Nucleus accumbens (tissue), 56 donors: ENCODE measurements at places on chromosomes 12 and 14.

DNA sequence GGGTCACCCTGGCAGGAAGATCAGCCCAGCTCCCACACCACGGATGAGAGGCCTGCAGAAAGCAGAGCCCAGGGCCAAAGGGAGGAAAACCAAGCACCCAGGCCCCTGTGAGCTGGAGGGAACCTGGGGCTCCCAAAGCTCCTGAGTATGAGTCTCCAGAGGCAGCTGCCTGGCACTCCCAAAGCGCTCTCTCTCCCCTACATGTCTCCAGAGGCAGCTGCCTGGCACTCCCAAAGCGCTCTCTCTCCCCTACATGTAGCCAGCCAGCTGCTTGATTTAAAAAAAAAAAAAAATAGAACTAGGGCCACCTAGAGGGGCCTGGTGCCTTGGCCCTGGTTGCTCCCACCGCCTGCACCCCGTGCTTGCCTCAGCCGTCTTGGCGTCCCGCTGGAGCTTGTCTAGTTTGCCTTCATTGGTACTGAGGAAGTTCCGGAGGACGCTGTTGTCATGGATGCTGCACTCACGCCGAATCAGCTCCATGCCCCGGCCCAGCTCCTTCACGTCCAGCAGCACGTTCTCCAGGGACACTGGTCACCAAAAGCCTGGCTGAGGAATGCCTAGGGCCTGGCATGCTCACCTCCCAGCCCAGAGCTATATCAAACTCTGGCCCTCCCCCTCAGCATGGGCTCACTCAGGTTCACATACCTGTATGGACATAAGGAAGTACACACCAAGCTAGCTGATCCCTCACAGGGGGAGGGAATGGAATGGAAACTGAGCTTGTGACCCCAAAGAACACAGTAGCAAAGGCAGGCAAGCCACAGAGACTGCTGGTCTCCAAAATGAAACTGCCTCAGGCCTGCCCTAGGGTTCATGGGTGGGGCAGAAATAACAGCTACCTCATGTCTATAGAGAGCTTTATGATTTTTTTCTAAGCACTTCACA is 24.7 kb downstream of the PRPF40B start:
- no peak for DNase-seq

DNA sequence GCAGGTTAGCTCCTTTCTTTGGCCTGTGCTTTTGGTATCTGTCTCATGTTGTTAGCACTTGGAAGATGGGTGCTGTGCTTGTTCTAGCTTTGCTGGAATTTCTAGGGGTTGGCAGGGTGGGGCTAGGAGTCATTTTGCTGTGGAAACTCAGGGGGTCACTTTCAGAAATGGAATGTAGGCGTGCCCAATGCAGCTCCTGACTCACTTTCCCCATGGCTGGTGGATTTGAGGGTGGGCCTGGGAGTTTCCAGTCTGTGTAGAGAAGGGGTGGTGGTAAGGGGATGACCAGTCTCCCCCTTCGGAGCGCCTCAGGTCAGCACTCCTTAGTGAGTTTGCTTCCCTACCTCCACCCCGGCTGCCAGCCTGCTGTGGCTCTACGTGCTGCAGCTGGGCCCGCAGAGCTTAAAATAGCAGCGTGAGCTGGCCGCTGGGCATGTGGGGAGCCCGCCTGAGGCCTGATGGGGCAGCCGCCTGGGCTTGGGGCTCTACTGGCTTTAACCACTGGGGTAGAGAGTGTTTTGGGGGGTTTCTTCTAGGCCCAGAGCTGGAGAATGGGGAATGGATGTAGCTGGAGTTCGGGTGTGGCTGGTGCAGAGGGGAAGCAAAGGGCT is 108.2 kb downstream of the TSPAN9 start:
- no peak for DNase-seq

GRCh38 chr12:43308776-43309175 is 243.2 kb downstream of the ADAMTS20 start:
- DNase-seq: no peak

DNA sequence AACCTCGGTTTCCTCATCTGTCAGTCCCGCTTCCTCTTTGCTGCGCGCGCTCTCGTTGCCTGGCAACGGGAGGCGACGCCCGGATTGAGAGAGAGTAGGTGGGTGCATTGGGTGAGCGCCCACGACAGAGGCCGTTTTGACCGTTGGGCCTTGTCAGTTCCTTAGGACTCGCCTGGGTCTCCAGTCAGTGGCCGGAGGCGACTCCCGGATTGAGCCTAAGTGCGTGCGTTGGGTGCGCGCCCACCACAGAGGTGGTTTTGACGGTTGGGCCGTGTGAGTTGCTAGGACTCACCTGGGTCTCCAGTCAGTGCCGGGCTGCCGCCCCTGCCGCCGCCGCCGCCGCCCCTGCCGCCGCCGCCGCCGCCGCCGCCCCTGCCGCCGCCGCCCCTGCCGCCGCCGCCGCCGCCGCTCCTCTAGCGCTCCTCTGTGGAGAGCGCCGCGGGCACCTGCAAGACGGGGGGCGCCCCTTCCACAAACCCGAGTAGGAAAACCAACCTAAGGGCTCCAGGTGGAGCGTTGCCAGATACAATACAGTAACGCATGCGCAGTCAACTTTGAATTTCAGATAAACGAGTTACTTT is 37.2 kb downstream of the APOBEC1 start:
- no peak for DNase-seq

- DNase-seq: no peak
Measured at GRCh38 chr14:74801396-74801795, 38.3 kb downstream of the YLPM1 start.

- DNase-seq: no peak
Measured at GRCh38 chr14:52801014-52801712, 9.8 kb upstream of the GNPNAT1 start.

GRCh38 chr12:62724947-62725451 is 210.0 kb downstream of the PPM1H start:
- no peak for DNase-seq

DNA sequence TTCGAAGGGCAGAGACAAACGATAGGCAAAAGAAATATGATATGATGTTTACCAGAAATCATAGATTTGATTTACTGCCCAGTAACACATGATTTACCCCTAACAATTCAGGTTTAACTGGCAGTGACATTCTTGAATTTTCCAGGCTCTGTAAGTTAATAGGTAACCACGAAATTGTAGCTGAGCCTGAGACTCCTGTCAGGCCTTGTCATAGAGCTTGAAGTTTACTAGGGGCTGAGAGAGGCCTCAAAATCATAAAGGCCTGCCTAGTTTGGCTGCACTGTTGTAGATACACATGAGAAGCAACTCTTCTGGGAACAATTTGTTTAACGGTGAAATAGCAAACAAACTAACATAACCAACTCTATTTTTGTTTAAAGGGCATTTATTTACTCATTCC is 3.3 kb downstream of the ERP27 start:
- DNase-seq: no peak

GRCh38 chr12:6430124-6430989 is 14.4 kb upstream of the CD27 start:
- DNase-seq: no peak

GRCh38 chr14:61609191-61609843 is 86.0 kb upstream of the HIF1A start:
- DNase-seq: no peak

- no peak for DNase-seq
Measured at GRCh38 chr12:8665759-8666158, 3.1 kb upstream of the MFAP5 start.

DNA sequence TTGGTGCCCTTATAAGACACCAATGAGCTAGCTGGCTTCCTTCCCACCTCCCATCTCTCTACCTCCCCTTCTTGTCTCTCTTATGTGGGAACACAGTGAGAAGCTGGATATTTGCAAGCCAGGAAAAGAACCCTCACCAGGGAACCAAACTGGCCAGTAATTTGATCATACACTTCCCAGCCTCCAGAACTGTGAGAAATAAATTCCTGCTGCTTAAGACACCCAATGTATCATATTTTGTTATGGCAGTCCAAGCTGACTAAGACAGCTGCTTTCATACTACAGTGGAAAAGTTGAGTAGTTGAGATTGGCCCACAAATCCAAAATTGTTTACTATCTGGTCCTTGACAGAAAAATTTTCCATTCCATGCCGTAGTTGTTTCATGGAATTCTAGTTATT is 269.0 kb downstream of the KCNH5 start:
- DNase-seq: no peak

DNA sequence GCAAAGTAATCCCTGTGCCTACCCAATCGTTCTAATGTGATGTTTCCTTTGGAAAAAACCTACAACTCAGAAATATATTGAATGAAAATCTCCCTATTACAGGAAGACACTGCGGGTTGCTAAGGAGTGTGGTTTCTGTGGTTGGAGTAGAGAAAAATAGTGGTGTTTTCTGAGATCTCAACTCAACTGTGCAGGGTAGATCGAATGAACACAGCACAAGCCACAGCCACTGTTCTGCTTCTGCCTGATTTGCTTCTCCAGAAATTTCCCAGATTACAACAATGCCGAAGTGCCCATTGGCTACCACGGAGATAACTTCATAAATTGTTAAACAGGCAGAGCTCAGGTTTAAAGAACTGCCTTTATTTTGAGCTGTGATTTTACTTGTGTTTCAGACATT is 480.4 kb downstream of the DIO2 start:
- DNase-seq: no peak

DNA sequence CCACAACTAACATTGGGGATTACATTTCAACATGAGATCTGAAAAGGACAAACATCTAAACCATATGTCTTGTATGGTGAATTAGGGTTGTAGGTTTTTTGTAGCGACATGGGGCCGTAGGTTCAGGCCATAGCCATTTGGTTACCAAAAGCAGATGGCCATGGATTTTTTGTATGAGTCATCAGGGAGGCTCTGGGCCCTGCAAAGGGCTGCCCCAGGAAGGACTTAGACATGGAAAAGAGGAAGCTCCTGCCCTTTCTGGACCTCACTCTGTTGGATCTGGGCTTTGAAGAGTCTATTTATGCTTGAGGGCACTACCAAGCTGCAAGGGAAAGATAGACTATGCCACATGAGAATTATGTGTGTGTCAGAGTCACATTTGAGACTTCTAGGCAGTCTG is 89.3 kb upstream of the DHRS4 start:
- DNase-seq: no peak

DNA sequence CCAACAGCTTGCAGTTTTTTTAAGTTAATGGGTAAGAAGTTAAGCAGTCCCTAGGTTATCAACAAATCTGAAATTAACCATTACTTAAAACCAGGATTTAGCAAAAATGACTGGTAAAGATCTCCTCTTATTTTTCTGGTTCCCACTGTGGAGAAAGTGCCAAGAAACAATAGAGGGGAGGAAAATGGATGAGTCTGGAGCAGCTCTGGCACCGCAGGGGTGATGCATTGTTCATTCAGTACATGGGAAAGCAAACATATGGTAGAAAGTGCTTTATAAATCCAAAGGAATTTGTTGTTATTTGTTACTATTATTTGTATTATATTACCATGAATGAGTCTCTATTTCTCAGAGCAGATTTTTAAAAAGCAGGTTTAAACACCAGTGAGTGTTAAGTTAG is 92.2 kb downstream of the DYRK2 start:
- DNase-seq: no peak

GRCh38 chr12:2667716-2668440 is 126.9 kb upstream of the FKBP4 start:
- DNase-seq: no peak

- DNase-seq: no peak
Measured at GRCh38 chr12:4700621-4701026, 19.6 kb upstream of the GALNT8 start.

DNA sequence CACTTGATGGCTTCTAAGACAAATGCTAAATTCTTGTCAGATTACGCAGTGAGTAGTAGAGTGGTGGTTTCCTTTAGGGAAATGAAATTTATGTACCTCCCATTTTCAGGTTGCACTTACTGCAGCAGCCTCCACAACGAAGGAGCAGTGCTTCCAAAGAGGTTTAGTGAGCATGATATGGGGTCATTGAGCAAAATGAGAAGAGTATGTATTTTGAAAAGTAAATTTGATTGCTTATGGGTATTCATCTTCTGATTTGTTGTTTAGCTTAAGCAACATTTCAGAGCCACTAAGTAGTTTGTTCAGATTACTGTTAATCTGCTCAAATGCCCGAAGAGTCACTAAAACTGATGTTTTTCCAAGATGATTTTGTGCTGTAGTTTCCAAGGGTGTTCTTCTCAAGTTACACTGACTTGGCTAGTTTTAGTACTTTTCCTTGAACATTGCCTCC is 493.6 kb downstream of the PCNX1 start:
- no peak for DNase-seq

GRCh38 chr12:117365049-117365616 is 3.7 kb upstream of the NOS1 start:
- DNase-seq: no peak

DNA sequence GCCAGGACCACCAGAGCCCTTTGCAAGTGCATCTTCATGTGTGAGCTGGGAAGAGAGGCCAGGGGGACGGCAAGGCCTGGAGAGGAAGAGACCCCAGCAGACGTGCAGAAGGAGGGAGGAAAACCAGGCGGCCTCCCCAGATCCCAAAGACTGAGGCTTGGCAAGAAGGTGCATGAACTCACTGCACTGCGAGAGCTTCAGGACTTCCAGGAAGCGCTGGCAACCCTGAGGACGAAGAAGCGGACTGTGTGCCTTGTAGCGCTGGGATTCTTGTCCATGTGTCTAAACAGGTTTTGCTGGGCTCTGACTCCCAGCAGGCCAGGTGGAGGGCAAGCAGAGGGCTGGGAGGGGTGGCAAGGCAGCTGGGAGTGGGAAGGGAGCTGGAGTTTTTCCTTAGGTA is 939 bp downstream of the TGFB3 start:
- DNase-seq: no peak

- DNase-seq: no peak
Measured at GRCh38 chr14:63436286-63437098, 106.7 kb downstream of the PPP2R5E start.

- no peak for DNase-seq
Measured at GRCh38 chr14:72060917-72061316, 128.7 kb downstream of the RGS6 start.

GRCh38 chr14:58693048-58693447 is 55.3 kb downstream of the DACT1 start:
- no peak for DNase-seq

DNA sequence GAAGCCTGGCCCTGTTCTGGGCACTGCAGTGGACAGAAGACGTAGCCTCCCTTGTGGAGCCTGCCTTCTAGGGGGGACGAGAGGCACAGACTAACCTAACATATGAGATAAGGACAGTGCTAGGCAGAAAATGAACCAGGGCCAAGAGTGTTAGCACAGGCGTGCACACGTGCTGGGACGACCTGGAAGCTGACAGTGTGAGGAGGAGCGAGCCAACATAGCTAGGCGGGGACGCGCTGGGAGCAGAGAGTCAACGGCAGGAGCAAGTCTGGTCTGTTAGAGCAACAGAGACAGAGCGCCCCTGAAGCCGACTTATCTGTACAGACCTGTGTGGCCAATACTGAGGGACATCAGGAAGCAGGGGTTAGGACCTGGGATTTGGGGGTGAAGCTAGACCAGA is 8.0 kb downstream of the PXMP2 start:
- no peak for DNase-seq

GRCh38 chr14:96130391-96130790 is 74.2 kb upstream of the BDKRB2 start:
- no peak for DNase-seq
